ENCODE measurements at places on chromosomes 11 and 22.
A peak's percentile ranks its signal among the peaks of the same experiment; 100 is the strongest.

DNA sequence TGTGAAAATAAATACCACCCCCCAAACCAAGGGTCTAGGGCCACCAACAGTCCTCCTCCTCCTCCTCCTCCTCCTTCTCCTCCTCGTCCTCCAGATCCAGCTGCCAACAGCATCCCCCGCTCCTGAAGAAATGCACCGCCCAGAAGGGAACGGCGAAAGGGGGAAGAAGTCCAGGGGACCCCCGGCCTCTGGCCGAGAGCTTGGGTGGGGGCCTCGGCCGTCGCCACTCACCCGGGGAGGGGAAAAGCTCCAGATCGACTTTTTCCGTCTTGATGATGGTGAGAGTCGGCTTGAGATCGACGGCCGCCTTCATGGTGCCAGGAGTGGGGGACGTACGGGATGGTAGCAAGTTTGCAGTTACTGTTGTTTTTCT lies 65.7 kb downstream of the ETS1 start:
- DNase-seq = peak; percentile 81

DNA sequence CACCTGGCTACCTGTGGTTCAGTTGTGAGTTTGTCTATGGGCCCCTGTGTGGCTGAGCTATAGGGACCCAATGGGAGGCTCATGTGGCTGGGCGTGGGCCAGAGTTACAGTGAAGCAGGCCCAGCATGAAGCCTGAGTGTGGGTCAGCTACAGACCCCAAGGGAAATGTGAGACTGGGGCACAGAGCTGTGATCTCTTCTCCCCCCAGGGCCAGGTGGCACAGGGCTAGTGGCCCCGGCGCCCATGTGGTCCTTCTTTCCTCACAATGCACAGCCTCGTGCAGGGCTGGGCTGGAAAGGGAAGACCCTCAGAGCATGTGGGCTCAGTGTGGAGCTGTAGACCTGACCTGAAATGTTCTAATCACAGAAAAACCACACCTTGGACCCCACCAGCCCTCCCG lies 71.6 kb upstream of the NECTIN1 start:
- no peak for DNase-seq

DNA sequence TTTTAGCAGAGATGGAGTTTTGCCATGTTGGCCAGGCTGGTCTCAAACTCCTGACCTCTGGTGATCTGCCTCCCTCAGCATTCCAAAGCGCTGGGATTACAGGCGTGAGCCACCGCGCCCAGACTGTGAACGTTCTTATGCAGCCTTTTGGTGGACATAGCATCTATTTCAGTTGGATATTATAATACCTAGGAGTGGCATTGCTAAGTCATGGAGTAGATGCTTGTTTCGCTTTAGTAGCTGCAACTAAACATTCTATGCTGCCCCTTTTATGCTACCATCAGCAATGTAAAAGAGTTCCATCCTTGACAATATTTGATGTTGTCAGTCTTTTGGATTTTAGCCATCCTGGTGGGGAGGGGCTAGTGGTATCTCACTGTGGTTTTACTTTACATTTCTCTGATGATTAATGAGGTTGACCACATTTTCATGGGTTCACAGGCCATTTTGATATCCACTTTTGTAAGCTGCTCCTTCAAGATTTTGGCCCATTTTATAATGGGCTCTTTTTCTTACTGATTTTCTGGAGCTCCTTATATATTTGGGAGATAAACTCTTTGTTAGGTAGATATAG lies 16.5 kb upstream of the APOBEC3A start:
- DNase-seq = no peak

GRCh38 chr11:33476945-33477606 lies 219.9 kb downstream of the HIPK3 start:
- no peak for DNase-seq

DNA sequence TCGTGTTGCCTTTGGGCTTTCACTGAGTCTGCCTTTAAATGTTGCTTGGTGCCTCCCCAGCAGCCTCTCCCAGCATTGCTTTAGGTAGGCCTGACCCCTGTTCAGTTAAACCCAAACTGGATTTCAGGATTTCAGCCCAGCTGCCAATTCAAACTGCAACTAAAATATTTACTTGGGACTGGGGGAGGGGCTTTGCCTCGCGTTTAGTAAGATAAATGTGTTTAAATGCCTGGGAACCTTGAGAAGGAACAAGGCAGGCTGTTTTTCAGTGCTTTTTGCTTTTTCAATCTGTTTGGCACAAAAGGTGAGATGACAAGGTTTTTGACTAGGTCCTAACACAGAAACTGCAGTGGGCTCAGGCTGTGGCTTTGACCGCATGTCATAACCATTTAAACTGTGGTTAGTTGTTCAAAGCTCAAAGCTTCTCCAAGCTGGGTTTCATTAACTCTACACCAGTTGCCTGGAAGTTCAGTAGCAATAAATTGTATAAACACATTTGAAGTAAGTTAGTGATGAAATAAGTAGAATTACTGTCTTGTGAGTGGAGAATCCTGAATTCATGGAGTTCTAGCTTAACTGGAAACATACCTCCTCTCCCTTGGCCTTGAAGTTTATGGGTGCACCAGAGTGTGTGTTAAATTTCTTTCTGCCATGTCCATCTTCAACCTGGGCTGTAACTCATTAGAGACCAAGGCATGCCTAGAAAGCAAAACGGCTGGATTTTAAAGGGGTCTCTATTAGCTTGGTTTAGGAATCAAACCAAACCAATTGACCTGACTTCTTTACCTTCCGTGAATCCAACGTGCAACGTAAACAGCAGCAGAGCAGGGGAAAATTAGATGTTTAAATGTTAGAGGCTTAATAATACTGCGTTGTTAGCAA lies 3.6 kb downstream of the PKNOX2 start:
- peak; percentile 43 for DNase-seq

- no peak for DNase-seq
These were observed 555.6 kb upstream of the LARGE1 start for GRCh38 chr22:34475886-34476285.

- no peak for DNase-seq
These were observed 182.5 kb downstream of the TTC28 start for GRCh38 chr22:28497188-28497587.

DNA sequence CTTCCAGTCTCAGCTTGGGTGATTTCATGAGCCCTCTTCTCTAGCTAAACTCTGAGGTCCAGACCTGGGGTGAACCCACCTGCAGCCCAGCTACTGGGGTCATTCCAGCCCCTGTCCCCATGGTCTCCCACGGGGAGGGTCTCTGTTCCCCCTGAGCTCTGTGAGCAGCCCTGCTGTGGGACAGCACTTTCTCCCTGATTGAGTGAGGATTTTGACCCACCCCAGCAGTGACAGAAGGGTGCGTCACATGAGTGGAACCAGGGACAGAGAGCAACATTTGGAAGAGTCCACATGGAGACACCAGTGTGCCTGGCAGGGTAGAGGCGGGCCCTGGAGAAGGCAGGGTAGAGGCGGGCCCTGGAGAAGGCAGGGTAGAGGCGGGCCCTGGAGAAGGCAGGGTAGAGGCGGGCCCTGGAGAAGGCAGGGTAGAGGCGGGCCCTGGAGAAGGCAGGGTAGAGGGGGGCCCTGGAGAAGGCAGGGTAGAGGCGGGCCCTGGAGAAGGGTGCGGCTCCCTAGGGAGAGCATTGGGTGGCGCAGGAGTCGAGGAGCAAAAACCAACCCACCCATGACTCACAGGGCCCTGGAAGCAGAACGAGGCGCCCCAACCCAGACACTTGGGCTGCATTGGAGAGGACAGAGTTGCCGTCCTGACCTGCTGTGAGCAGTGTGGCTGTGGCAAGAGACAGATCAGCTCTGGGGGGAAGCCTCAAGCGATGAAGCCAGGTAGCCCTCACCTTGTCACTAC lies 227.7 kb upstream of the B3GAT1 start:
- peak; percentile 46 for DNase-seq

DNA sequence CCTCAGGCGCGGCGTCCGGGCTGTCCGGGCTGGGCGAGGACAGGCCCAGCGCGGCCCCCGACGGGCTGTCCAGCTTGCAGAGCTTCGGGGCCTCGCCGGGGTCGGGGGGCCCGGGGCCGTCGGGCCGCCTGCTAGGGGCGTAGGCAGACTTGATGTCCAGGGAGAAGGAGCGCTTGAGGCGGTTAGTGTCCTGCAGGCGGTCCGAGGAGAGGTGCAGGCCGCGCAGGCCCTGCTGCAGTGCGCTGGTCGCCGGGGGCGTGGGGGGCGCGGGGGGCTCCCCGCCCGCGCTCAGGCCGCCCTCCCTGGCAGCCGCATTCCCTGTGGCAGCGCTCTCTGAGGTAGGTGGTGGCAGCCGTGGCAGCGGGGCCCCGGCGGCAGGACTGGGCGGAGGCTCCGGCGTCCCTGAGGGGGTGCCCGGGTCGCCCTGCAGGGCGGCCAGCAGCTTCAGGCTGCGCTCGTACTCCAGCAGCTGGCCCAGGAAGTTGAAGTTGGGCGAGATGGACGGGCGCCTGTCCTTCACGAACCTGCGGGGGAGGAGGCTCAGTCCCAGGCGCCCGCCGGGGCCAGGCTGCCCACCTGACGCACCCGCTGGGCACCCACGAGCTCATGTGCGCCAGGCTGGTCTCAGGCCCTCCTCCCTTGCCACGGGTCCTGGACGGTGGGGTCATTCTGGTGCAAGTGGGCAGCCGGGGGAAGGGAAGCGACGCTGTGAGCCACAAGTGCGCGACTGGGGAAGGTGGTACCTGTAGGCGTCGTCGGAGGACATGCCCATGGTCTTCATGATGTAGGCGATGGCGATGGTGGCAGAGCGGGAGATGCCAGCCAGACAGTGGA lies 14.8 kb downstream of the DUSP8 start:
- DNase-seq = no peak

- no peak for DNase-seq
These were observed 171.8 kb downstream of the SOX6 start for GRCh38 chr11:16184588-16184987.

- no peak for DNase-seq
These were observed 383.0 kb upstream of the NARS2 start for GRCh38 chr11:78957476-78958245.

DNA sequence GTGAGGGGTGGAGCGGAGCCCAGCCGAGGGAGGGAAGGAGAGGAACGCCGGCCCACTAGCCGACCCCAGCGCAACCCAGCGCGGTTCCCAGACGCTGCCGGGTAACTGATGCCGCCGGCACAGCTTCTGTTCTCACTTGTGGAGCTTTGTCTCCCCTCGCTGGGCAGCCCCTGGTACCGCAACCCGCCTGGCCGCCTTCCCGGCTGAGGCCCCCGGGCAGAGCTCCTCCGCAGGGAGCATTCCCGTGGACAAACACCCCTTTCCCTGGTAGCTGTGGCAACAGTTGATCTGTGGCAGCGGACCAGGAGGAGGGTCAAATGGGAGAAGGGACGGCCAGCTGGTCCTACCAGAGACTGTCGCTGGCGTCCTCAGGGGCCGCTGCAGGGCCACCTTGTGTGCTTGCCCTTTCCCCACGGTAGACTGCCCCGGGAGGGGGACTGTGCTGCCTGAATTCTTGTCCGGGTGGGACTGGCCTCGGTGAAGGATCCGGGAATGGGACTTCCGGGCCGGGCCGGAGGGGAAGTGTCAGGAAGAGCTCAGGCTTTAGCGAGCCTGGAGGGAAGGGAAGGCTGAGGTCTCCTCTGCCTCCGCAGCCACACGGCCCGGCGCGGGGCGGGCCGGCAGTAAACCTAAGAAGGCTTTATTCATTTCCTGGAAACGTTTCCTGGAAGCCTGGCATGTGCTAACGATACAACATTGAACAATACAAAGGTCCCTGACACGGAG lies 468.0 kb downstream of the OPCML start:
- peak; percentile 75 for DNase-seq

GRCh38 chr11:3202759-3203158 lies 15.9 kb downstream of the MRGPRG start:
- no peak for DNase-seq

DNA sequence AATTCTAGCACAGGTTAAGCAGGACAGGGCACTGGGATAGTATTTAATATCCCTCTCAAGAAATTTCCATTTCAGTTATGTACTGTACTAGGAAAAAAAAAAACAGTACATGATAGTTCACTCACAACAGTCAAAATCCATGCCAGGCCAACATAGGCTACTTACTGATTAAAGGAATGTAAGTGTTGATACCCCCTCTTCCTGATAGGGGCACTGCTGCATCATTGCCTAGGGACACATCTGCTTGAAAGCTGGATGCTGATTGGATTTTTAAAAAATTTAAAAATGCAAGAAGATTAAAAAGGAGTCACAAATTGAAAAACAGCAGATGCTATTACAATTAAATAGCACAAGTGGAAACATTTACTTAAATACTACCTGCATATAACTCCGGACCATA lies 43.4 kb downstream of the APOL5 start:
- no peak for DNase-seq

DNA sequence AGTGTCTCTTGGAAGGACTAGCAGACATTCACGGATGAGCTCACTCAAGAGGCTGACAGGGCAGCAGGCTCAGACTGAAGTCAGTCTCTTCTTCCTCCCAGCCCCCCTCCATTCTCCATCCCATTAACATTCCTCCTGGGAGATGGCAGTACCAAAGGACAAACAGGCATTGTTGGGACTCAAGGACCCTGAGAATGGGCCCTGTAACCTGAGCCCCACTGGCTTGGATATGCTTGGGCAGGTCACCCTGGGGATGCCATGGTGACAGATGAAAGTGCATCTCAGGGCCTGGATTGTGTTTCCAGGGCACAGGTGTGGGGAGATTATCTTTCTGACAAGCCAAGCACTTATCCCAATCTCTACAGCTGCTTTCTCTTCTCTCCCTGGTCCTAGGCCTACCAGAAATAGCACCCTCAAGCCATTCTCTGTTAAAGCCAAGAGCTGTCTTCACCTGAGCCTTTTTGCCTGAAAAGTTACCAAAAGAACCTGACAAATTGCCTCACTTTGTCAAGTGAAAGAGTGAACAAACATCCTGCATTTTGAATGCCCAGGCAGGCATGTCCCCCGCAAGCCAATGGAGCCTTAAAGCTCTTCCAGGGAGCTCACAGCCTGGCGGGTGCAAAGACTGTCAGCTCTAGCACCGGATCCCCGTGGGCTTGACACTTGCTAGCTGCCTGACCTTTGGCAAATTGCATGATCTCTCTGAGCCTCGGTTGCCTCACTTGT lies 366.0 kb upstream of the NARS2 start:
- no peak for DNase-seq

Data from coronary artery (tissue), 2 donors.